Sigmoid colon (tissue), 7 donors: ENCODE measurements at places on chromosomes 12 and 14.

- H3K36me3 ChIP-seq: no peaks in the 10 kb centered on the region
- peak overlapping the region; percentile 61 for H3K27ac ChIP-seq
- no peaks in the 10 kb centered on the region for H3K27me3 ChIP-seq
Measured at GRCh38 chr14:61342486-61342885, 21.1 kb downstream of the PRKCH start.

- no peaks in the 10 kb centered on the region for H3K27me3 ChIP-seq
- peaks cover 21% of the 10 kb centered on the region for H3K4me1 ChIP-seq
- H3K36me3 ChIP-seq: no peaks in the 10 kb centered on the region
- H3K4me3 ChIP-seq: peak overlapping the region; percentile 80
- peak; percentile 84 for DNase-seq
Measured at GRCh38 chr12:24561882-24562770, 386.8 kb downstream of the BCAT1 start.

DNA sequence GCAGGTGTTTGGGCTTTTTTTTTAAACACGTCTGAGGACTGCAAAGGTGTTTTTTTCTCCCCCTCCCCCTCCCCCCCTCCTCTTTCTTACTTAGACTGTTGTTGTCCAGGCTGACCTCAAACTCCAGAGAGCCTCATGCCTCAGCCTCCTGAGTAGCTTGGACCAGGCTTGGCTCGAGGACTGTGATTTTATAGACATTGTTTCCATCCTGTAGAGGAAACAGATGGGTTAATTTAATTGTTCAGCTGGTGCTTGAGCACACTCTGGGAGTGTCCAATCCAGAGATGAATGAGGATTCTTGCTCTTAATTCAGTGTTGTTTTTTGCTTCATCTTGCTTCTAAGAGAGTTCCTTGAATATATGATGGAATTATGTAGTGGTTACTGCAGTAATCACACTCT, 42.1 kb downstream of the RASSF3 start:
- no peak for DNase-seq
- H3K27me3 ChIP-seq: no peaks in the 10 kb centered on the region
- H3K4me3 ChIP-seq: no peak overlapping the region
- H3K27ac ChIP-seq: peak overlapping the region; percentile 71

- peaks cover 12% of the 10 kb centered on the region for H3K4me1 ChIP-seq
- no peak overlapping the region for H3K4me3 ChIP-seq
- H3K27ac ChIP-seq: no peak overlapping the region
- no peaks in the 10 kb centered on the region for H3K27me3 ChIP-seq
Measured at GRCh38 chr12:75844049-75844770, 187.4 kb downstream of the PHLDA1 start.

- H3K27ac ChIP-seq: no peak overlapping the region
- DNase-seq: no peak
- no peaks in the 10 kb centered on the region for H3K4me1 ChIP-seq
- H3K36me3 ChIP-seq: no peaks in the 10 kb centered on the region
Measured at GRCh38 chr12:62196146-62196545, 64.1 kb upstream of the USP15 start.

DNA sequence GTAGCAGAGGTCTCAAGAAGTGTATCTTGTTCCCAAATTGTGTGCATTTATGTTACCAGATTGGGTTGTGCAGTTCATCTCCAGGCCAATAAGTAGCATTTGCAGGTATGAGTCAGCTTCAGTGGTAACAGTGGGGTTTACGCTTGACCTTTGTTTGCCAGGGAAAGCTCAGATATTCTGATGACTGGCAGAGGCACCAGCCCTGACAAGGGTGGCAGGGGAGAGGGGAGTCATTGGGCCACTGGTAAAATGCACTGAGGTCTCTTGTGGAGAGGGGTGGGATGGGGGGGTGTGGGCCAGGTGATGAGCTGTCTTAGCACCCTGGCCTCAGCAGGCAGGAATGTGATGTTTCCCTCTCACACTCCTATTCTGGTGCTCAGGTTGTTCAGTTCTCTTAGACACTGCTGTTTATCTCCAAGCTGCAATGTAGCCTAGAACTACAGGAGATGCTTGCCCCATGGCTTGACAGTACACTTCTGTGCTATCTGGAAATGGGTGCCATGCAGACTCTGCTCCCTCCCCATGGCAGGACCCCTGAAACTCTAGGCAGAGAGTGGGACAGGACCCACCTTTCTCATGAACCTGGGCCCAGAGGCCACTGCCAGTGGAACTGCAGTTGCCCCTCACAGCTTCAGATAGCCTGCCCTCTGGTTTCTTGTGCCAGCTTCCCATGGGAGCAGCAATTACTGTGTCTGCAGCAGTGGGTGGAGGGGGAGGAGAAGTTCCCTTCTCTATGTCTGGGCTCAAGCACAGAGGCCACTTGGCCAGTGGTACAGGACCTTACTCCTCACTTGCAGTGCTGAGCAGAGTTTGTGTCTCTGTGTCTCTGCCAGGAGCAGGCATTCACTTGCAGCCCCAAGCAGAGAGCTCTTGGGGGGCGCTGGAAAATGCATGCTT, 31.9 kb downstream of the USP15 start:
- peaks cover 12% of the 10 kb centered on the region for H3K4me1 ChIP-seq
- no peak overlapping the region for H3K27ac ChIP-seq
- H3K4me3 ChIP-seq: no peak overlapping the region
- no peak for DNase-seq

GRCh38 chr14:64731141-64731581, 26.9 kb downstream of the PLEKHG3 start:
- H3K27me3 ChIP-seq: no peaks in the 10 kb centered on the region
- peaks cover 67% of the 10 kb centered on the region for H3K36me3 ChIP-seq
- peaks cover 18% of the 10 kb centered on the region for H3K4me1 ChIP-seq

GRCh38 chr12:125134576-125134975, 69.3 kb downstream of the AACS start:
- no peaks in the 10 kb centered on the region for H3K27me3 ChIP-seq
- H3K4me1 ChIP-seq: no peaks in the 10 kb centered on the region
- no peaks in the 10 kb centered on the region for H3K36me3 ChIP-seq
- no peak for DNase-seq
- H3K27ac ChIP-seq: no peak overlapping the region

GRCh38 chr12:64675795-64676194, 65.5 kb downstream of the RASSF3 start:
- H3K27ac ChIP-seq: peak overlapping the region; percentile 79
- DNase-seq: peak; percentile 83
- H3K36me3 ChIP-seq: no peaks in the 10 kb centered on the region
- H3K4me1 ChIP-seq: peaks cover 100% of the 10 kb centered on the region
- H3K4me3 ChIP-seq: no peak overlapping the region

GRCh38 chr12:67039995-67040860, 228.9 kb upstream of the CAND1 start:
- no peaks in the 10 kb centered on the region for H3K27me3 ChIP-seq
- no peak overlapping the region for H3K27ac ChIP-seq
- no peak overlapping the region for H3K4me3 ChIP-seq
- H3K36me3 ChIP-seq: no peaks in the 10 kb centered on the region

DNA sequence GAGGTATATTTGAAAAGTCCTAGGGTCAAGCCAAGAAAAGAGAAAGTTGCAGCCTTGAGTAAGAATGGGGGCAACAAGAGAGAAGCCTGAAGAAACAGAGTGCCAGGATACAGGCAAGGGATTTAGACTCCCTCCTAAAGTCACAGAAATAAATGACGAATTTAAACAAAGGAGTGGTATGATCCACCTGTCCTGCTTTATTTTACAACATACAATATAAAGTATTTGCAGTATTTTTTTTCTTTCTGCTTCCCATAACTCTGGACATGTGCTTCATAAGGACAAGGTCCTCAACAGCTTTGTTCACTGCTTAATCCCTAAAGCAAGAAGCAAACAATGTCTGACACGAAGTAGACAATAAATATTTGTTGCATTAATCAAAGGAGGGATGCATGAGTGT, 57.4 kb downstream of the IFNG start:
- H3K27ac ChIP-seq: no peak overlapping the region
- H3K27me3 ChIP-seq: no peaks in the 10 kb centered on the region
- no peaks in the 10 kb centered on the region for H3K36me3 ChIP-seq
- DNase-seq: no peak

DNA sequence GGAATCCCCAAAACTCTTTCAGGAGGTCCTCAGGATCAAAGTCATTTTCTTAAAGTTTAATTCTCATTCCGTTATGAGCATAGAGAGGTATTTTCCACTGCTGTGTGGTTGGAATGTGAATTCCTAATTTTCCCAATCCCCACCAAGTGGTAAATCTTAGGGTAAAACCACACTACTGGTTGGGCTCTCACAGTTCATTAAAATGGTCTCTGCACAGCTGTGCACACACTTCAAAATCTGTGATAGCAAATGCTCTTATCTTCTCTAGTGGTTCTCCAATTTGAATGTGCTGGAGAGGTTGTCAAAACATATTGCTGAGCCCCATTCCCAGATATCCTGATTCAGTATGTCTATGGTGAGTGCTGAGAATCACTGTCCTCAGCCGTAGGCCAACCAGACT, 189.1 kb downstream of the BMP4 start:
- no peak overlapping the region for H3K4me3 ChIP-seq
- no peak overlapping the region for H3K27ac ChIP-seq
- no peaks in the 10 kb centered on the region for H3K4me1 ChIP-seq
- DNase-seq: no peak
- no peaks in the 10 kb centered on the region for H3K27me3 ChIP-seq

GRCh38 chr12:72272731-72273498, 745 bp downstream of the TRHDE start:
- H3K36me3 ChIP-seq: no peaks in the 10 kb centered on the region
- no peak for DNase-seq
- peak overlapping the region; percentile 61 for H3K4me3 ChIP-seq
- H3K27ac ChIP-seq: peak overlapping the region; percentile 65
- H3K27me3 ChIP-seq: peaks cover 16% of the 10 kb centered on the region

DNA sequence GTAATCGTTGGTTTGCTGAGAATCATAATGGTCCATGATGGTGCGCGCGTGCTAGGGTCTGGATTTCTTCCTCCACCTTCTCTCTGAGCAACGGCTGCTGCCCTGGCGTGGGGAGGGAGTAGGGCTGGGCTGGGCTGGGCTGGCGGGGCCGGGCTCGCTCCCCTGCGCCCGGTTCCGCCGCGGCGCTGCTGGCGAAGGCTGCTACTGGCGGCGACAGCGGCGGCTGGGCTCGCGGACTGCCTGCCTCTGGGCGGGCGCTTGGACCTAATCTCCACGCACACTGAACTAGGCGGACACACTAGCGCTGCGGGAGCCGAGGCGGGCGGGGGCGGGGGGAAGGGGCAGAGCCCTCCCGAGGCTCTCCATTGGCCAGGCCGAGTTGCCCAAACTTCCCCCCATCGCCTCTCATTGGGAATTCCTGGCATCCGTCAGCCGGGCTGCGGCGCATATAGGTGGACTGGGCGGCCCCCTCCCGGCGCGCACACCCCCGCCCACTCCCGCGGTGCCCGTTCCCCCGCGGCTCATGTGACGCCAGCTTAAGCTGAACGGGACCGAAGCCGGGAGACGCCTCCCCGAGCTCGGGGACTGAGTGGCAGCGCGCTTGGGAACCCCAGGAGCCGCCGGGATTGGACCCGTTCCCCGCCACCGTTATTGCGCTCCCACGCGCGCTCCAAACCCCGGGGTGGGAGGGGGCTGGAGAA, at the start of gene ACTN1:
Gene ACTN1 (minus strand): TSS at position 282 of the 701 bp plus-strand sequence. CDS start 246 bp downstream, at position 36.
- no peaks in the 10 kb centered on the region for H3K27me3 ChIP-seq
- H3K27ac ChIP-seq: peak within 1 kb of the TSS; percentile 98
- DNase-seq: peak; percentile 99
- H3K4me3 ChIP-seq: peak within 1 kb of the TSS; percentile 100

- no peak overlapping the region for H3K4me3 ChIP-seq
- no peaks in the 10 kb centered on the region for H3K4me1 ChIP-seq
- H3K27ac ChIP-seq: no peak overlapping the region
- H3K36me3 ChIP-seq: no peaks in the 10 kb centered on the region
- DNase-seq: no peak
Measured at GRCh38 chr12:5034603-5035002, 9.1 kb upstream of the KCNA5 start.

DNA sequence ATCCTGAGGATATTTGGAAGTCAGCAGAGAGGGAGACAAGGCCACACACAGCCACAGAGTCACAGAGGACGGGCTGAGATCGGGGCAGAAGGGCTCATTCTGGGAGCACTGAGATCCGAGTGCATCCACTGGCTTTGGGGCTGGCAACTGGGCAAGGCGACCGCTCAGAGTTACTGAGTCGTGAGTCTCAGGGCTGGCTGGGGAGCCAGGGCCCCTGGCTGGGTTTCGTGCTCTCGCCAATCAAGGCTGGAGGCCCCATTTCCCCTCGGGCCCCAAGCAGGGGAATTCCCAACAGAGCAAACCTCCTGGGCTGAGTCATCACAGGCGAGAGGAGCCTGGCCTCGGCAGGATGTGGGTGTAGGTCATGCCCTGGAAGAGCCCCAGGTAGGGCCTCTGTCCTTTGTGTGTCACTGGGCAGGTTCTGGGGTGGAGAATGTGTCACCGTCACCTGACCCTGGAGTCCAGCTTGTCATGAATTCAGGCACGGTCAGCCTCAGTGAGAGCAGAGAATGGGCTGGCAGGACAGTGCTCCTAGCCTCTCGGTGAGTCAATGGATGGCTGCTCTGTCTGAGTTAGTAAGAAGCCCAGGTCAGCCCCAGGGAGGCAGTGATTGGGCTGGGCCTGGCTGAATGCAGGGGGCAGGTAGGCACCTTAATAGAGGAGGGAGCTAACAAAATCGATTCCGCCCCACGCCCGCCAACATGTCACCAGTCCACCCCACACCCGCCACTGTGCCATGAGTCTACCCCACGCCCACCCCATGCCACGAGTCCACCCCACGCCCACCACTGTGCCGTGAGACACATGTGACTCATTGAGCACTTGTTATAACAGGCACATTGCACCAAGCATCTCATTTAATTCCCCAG, 16.9 kb downstream of the ASB2 start:
- H3K4me3 ChIP-seq: no peak overlapping the region
- no peaks in the 10 kb centered on the region for H3K27me3 ChIP-seq
- DNase-seq: no peak
- no peaks in the 10 kb centered on the region for H3K4me1 ChIP-seq
- peak overlapping the region; percentile 92 for H3K27ac ChIP-seq

DNA sequence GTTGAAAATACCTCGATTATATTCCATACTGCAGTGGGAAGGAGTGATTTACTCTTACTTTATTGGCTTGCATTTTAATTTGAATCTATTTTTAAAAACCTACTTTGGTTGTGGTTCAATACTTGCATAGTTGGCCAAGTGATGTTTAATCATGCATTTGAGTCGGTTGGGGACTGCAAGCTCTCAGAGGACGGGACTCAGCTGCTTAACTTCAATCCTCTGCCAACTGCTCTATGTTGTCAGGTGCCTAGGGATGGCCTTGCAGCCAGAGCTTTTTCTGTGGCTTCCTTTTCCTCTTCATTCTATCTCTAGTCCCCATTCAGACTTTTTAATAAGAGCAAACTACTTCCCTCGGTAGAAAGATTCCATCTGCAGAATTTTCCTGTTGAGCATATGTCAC, 53.4 kb upstream of the KRR1 start:
- no peak overlapping the region for H3K4me3 ChIP-seq
- H3K27me3 ChIP-seq: no peaks in the 10 kb centered on the region
- H3K27ac ChIP-seq: peak overlapping the region; percentile 2
- H3K4me1 ChIP-seq: no peaks in the 10 kb centered on the region
- DNase-seq: no peak

DNA sequence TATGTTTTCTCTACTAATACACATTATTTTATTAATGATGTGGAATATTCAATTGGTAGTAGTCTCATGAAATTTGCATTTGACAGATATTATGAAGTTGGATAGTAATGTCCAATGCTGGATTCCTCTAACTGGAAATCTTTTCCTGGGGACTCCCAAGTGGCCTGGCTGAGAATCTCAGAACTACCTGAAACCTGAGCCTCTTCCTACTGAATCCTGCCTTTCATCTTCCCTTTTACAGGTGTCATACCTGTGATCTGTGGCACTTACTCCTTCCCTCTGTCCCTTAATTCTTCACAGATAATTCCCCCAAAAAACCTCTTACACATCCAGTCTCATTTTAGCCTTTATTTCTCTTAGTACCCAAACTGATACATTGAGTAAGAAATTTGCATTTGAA, 89.7 kb upstream of the MYF6 start:
- no peaks in the 10 kb centered on the region for H3K27me3 ChIP-seq
- no peak overlapping the region for H3K4me3 ChIP-seq
- no peak overlapping the region for H3K27ac ChIP-seq
- DNase-seq: no peak
